ENCODE measurements at places on chromosomes 7 and 10.
A peak's percentile ranks its signal among the peaks of the same experiment; 100 is the strongest.

GRCh38 chr7:14576578-14576977 lies 326.0 kb downstream of the DGKB start:
- DNase-seq = no peak

- no peak for DNase-seq
These were observed 80.0 kb upstream of the TMEM106B start for GRCh38 chr7:12131122-12131521.

DNA sequence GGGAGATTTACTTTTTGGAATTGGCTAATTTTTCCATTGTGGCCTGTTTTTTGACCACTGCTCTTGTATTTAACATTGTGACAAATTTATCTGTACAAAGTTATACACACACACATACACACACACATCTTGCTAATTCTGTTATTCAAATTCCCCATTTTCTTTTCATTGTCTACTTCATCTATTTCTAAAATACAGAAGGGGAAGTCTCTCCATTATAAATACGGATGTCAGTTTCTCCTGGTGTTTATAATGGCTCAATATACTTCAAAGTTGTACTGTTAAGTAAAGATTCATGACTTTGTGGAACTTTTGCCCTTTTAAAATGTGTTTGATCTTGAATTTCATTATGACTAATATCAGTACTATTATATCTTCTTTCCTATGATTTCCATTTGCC lies 81.0 kb downstream of the CNOT4 start:
- no peak for DNase-seq

- peak; percentile 22 for DNase-seq
These were observed 45.9 kb upstream of the ITGB8 start for GRCh38 chr7:20284771-20285143.

DNA sequence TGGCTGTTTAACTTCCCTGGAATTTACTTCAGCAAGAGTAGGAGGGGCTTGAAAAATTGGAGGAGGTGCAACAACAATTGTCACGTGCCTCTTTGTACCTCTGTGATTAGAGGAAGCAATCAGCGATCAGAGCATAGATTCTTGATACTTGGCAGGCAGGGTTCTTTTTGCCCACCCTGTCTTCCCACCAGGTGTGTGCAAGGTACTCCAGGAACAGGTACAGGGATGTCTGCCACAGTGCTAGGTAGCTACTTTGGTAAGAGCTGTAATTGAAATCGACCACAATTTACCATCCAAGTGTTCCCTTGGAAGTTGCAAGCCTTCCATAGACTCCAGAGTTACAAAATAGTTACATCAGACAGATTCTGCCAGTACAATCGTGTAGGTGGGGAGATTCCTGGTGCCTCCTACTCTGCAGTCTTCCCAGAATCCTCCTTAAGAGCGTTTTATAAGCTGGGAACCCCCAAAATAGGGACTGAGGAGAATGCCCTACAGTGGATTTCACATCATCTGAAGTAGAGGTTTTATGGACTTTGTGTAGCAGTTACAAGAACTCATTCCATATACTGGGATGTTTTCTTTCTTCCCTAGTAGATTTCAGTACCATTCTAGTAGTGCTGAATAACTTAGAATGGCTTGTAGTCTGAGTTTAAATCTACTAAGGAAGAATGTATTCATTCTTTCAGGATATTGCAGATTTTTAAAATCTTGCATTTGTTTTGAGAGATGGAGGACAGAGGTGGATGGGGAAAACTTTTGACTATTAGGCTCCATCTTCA lies 101.9 kb downstream of the EXOC4 start:
- DNase-seq = peak; percentile 70

DNA sequence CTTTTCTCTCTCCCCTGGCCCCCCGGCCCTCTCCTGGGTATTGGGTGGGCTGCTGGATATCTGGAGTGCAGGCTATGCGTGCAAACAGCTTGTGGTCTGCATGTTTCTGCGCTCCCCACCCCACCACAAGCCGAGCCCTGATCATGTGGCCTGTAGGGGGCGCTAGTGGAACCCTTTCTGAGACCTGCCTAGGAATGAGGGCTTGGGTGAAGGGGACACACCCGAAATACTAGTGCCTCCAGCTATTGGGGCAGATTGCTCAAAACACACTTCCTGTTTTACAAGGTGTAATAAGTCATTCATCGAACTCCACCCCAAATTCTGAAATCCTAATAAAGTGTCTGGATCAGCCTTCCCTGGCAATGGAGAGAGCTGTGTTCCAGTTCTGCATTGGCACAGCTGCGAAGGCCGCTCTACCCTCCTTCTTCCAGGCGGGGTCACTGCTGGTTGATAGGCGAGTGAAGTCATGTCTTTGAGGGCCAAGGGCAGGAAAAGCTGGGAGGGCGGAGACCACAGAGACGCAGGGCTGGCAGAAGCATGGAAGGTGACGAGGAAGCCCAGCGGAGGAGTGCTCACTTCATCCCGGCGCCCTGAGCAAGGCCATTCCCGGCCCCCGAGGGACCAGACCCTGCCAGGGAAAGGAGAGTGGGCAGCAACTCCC lies 19.8 kb upstream of the PRRT4 start:
- no peak for DNase-seq

- no peak for DNase-seq
These were observed 95.7 kb downstream of the EMX2 start for GRCh38 chr10:117638200-117638599.

DNA sequence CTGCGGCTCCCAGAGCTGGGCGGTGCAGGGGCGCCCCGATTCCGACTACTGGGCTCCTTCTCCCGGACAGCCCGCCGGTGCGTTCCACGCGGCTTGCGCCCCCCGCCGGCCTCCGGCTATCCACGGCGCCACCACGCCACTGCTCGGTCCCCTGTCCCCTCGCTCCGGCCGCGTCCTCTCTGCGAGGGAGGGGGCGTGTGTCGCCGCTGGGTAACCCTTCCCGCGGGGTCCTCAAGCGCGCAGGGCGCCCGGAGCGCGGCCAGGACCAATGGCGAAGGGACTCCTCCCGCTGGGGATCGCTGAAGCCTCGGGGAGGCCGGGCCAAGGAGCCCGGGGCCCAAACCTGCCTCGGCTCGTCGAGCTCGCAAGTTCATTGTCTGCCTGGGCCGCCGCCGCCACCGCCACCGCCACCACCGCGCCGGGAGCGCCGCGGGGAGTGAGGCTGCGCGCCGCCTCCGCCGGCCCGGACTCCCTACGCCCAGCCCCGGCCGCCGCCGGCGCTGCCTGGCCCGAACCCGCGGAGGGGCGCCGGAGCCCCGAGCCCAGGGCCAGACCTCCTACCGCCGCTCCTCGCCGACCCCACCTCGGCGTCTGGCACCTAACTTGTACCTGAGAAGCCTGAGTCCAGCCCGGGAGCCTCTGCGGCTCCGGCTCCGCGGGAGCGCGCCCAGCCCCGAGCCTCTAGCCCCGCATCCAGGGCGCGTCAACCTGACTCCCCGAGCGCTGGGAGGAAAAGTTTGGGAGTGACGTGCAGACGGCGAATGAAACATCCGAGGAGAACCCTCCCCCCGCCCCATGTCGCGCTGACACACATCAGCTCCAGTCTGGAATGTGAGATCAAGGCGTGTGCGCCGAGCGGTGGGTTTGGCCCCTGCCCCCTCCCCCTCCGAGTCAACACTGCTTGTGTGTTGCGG lies at the start of gene CHST15:
TSS of gene CHST15 (minus strand) at position 739 of the 914 bp plus-strand sequence. CDS start 47,386 bp downstream, outside the sequence.
- no peak for DNase-seq
